HS-27A (cell line): ENCODE measurements at places on chromosomes 2 and 18.

DNA sequence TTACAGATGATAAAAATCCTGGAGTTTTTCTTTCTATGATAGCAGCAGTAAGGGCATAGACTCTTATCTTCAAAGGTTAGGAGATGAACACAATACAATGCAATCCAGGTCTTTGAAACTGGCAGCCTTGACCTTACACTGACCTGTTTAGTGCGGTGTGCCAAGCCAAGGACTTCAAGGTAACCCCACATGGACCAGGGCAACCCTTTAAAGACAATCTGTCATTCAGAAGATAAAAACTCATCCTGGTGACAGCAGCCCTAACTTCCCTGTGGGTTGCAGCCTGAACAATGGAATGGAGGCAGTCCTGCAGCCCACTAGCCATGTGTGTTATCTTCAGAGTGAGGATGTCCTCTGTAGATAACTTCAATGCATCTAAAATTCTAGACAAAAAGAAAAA lies 78.1 kb downstream of the RTTN start:
- no peak for DNase-seq

DNA sequence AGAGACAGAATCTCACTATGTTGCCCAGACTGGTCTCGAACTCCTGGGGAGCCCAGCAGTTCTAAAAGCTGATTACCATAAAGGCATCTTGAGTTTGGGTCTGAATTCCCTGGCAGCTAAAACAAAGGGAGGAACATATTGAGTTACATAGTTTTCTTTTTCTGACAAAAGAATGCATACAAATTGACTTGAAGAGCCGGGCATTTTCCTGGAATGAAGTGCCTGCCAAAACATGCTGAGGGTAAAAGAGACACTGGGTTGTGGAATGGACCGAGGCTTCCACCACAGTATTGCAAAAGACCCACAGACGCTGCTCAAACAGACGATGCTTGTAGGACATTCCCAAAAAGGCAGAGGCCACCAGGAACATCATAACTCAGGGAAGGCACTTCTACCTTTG lies 35.1 kb upstream of the ROCK2 start:
- no peak for DNase-seq

DNA sequence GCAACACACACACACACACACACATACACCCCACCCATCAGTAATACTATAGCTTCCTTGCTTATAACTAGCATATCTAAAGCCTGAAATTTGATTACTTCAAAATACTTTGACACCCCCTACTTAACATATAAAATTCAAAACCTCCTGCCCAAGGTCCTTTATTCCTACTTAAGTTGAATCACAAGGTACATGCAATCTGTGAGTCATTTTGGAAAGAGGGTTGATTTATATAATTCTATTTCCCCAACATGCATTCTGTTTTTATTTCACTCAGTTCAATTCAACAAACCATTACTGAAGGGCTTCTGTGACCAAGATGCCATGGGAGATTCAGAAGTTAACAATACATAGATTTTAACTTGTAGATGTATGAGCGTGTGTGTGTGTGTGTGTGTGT lies 420.7 kb downstream of the METTL4 start:
- DNase-seq = no peak

- no peak for DNase-seq
These were observed 8.7 kb upstream of the ACSL3 start for GRCh38 chr2:222851956-222852617.

DNA sequence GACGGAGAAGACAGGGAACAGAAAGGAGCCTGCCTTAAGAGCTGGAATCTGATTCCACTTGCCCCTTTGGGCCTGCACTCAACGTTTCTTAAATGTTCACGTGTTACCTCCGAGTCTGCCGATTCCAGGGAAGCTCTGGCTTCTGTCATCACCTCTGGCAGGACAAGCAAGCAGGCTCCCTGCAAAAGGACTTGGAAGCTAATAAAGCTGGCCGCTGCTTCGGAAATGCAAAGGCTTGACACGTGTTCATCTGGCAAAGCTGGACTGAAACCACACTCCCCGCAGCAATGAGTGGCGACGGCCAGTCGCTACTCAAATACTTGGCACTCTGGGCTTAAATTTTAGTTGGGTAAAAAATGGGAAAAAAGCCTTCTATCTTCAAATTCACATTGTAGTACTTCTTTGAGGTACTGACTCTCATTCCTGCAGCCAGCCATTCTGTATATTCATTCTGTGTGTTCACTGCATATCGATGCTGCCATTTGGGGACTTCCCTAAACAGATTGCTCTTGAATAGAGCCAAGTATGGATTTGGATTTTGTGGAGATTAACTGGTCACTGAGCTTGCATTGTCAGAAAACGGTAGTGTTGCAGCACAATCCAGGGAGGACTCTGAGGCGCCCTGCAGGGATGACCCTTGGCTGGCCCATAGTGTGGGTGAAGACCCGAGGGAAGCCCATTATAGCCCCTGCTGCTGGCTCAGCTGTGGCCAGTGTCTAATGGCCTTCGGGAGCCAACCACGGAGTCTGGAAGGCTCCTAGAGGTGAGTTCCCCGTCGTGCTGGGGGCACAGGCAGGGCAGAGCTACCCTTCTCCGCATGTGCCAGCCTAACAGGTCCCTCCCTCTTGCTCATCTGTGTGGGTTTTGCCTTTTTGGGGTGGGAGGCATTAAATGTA lies 231.5 kb downstream of the PRKCE start:
- DNase-seq = no peak

DNA sequence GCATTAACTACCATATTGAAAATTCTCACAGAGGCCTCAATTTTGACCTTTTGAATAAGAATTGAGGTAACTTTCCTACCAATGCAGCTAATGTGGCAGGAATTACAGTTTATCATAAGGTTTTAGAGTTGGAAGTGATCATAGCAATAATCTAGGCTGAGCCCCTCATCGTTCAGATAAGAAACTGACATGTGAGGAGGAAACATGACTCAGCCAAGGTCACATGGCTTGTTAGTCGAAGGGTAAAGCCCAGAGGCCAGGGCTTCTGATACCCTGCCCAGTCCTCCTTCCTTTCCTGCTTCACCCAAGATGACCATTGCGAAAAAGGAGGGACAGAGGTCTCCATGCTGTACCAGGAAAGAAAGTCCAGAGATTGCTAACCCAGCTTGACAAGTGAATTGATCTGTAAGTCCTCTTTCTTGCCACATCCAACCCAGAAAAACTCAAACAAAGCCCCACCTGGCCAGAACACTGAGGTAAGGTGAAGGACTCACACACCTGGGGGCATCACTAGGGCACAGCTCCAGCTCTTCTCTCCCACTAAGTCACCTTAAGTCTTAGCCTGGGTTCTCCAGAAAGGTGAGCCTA lies 174.8 kb downstream of the EN1 start:
- no peak for DNase-seq

GRCh38 chr2:217468042-217468830 lies 534.6 kb downstream of the TNS1 start:
- DNase-seq = no peak

- DNase-seq = no peak
These were observed 165.5 kb downstream of the TTC32 start for GRCh38 chr2:19736191-19736831.

DNA sequence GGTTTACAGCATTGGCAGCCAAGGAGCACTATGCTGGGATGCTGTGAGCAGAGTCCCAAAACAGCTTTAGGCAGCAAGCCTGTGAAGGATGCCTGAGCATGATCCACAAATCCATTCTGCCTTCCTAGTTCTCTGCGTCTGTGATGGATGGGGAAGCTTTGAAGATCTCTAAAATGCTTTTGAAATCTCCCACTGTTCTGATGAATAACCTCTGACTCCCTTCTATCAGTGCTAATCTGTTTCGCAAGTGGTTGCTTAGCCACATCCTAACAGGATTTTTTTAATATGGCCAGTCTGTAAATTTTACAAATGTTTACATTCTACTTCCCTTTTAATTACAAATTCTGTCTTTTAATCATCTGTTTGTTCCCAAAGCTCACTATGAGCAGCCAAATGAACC lies 319.2 kb downstream of the GULP1 start:
- no peak for DNase-seq

DNA sequence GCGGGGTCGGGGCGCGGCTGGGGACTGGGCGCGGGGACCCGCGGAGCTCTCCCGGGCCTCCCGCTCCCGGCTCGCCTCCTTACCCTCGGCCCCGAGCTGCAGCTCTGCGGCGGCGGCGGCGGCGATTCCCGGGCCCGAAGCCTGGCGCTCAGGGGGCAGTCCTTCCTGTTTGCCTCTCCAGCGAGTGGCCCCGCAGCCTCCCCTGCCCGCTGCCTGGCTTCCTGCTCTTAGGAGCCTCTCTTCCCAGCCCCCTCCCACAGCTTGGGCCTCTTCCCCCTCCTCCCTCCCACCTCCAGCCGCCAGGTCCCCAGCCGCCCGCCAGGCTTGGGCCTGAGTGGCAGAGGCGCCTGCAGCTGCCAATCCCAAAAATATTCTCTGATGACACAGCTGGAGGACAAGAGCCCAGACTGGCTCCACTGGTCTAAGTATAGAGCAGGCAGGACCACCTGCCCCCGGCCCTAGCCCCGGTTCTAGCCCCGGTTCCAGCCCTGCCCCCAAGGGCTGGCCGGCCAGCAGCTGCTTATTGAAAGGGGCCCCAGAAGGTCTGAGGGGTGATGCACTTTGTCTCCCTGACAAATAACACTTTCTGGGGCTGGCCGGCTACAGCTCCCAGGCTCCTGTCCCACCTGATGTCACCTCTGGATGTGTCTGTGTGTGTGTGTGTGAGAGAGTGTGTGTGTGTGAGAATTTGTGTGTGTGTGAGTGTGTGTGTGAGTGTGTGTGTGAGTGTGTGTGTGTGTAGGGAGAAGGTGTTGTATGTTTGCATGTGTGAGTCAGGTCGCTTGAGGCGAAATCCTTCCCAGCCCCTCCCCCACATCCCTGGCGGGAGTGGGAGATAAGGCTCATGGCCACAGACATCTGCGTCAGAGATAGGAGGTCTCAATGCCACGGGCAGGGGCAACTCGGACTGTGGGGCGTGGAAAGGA lies at the start of gene OBSL1:
OBSL1 (minus strand) TSS at position 229 of the 926 bp plus-strand sequence. CDS start 307 bp downstream, outside the sequence.
- no peak for DNase-seq

- DNase-seq = no peak
These were observed 69.1 kb downstream of the NAB1 start for GRCh38 chr2:190717764-190718651.

DNA sequence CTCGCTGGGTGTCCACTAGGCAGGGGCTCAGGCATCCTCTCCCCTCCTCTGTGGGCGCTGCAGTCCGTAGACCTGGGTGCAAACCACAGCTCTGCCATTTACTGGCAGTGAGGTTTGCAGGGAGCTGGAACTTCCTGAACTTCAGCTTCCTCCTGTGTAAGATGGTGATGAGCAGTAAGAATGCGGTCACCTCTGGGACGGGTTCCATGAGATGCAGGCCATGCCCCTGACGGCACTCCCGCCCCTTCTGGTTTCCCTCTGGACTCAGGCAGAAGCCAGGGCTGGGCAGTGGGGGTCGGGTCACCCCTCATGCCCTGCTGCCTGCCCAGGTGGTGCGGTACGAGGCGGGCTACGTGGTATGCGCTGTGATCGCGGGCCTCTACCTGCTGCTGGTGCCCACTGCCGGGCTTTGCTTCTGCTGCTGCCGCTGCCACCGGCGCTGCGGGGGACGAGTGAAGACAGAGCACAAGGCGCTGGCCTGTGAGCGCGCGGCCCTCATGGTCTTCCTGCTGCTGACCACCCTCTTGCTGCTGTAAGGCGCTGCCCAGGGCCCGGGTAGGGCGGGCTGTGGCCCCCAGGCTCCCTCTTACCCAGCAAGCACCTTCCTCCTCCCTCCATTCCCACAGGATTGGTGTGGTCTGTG lies 1.5 kb downstream of the PROM2 start:
- DNase-seq = no peak

DNA sequence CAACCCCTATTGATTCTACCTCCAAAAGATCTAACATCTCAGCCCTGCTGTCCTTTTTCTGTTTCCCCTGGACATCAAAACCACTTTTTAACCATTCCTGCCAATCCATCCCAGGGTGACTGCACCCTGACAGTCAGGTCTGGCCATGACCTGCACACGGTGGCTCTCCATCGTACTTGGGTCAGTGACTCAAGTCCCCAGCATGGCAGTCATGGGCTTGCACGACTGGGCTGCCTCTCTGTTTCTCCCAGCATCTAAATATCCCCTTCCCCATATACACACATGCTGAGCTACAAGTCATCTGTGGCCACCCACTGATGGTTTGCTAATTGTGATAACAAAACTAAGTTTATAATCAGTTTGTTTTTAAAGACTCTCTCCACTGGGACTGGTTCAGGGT lies 6.6 kb downstream of the NCK2 start:
- no peak for DNase-seq

DNA sequence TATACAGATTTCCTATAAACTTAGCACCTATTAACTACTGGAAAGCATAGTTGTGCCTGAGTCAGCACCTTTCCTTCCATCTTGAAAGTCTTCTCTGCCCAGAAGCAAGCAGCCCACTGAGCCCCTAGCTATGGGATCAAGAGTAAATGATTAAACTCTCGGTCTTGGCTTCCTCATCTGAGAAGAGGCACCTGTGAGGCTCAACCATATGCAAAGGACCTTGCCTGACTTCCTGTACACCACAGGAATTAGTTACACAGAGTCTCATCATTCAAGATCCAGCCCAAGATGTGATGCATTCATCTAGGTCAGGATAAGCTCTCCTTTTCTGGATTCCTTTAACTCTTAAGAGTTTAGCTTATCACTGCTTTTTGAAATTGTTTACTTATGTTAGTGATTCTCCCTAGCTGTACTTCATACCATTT lies 96.0 kb downstream of the CDH2 start:
- DNase-seq = no peak

DNA sequence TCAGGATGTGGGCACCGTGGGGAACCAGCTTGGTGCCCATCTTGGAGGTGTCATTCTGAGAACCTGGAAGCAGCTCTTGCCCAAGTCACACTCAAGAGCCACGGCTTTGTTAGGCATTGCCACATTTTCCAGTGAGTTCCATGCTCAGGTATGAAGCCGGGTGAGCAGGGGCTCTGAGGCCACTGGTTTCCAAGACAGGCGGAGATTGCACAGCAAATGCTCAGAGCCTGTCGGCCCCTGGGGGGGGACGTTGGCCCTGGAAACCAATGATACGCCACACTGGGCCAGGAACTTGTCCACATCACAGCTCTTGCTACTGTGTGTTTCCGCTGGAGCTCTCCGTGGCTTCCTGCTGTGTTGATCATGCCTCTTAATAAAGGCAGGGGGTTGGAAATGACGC lies 52.5 kb upstream of the SALL3 start:
- DNase-seq = no peak

DNA sequence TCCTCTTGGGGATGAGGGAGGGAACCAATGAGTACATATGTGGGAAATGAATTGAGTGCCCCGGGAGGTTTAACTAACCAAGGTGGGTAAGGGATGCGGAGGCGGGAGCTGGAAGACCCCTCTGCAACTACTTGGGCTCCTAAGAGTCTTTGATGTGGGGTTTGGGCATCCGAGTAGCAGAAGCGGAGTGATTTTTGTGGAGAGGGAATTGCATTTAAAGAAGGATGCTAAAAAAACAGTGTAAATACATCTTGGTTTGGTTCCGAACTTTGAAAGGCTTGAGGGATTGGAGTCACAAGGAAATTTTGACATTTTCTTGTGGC lies 215.7 kb downstream of the MCFD2 start:
- DNase-seq = no peak

- no peak for DNase-seq
These were observed 208.7 kb downstream of the TWIST2 start for GRCh38 chr2:239056611-239057010.
